ENCODE measurements at places on chromosomes 1 and 21.

- no peak for DNase-seq
Observed at GRCh38 chr21:33948951-33949444, 33.4 kb upstream of the ATP5PO start.

GRCh38 chr1:2230781-2231531 is 2.8 kb downstream of the SKI start:
- DNase-seq, result no peak

GRCh38 chr1:237249120-237249519 is 207.1 kb downstream of the RYR2 start:
- no peak for DNase-seq

DNA sequence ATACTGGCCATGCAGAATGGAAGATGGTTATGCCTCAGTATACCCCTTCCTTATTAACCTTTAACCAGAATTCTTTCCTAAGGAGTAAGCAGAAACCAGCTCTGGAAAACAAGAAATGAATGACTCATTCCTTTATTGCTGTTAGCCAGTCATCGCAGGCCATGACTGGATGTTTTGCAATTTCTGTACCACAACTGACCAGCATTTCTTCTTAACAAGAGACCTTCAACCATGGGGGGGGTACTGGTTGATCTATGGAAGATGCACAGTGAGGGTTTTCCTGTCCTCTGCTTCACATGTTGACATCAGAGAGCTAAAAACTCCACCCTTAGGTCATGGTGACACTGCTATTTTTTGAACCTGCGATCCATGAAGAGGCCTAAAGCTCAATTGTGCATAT is 28.0 kb upstream of the RNF2 start:
- DNase-seq, result peak; percentile 89

- DNase-seq, result no peak
Observed at GRCh38 chr1:182910143-182910542, 42.8 kb downstream of the SHCBP1L start.

DNA sequence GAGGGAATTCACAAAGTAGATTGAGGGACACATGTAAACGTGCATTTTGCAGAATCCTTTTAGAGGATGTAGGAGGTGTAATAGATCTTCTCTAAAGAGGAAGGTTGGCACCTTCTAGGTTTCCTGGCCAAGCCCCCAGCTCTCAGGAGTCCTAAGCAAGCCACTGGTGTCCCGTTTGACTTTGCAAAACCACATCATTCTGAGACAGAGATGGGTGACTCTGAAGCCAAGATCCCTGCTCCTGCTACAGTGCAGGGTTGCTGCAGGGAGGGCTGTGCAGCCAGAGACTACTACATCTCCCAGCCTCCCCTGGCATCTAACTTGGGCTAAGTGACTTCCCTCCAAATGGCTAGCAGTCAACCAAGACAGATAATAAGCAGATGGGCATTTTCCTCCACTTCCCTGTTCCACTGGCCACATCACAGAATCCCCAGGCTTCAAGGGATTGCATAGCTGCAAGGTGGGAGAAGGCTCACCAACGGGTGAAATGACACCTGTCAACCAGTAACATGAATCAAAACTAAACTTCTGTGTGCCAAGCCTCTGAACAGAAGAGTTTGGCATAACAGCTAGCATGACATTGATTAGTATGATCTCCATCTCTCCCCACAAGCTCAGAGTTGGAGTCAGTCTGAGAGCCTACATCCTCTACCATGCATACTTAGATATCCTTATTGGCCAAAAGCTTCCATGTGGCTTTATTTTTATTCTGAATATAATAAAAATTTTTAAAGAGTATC is 129.6 kb upstream of the COA6 start:
- no peak for DNase-seq

DNA sequence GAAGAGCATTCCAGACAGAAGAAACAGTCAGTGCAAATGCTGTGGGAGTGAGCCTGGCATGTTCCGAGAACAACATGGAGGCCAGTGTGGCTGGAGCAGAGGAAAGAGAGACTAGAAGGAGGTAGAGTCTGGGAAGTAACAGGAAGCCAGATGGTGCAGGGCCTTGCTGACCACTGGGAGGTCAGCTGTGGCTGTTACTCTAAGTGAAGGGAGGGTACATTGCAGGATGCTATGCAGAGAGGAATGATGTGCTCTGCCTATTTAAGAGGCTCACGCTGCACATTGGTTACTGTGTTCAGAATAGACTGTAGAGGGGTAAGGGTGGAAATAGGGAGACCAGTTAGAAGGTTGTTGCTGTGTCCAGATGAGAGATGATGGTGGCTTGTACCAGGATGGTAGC is 88.6 kb upstream of the CACNA1E start:
- no peak for DNase-seq

DNA sequence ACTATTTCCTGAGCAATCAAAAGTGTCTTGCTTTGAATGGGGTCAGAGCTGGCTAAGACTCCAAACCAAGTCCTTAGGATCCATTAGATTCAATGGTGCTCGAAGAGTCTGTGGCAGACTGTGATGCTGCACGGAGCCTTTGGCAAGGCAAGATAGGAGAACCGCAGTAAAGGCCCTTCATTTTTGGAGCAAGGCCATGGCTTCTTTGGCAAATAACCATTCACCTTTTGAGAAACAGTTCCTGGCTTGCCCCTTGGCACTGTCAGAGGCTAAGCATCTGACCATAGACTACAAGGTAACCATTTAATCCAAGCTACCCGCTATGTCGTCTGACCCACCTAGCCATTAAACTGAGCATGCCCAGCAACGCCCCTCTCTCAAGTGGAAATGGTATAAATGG is 45.2 kb downstream of the EDN2 start:
- DNase-seq, result no peak

GRCh38 chr1:15799928-15800835 is 7.3 kb downstream of the UQCRHL start:
- DNase-seq, result peak; percentile 91

- DNase-seq, result no peak
Observed at GRCh38 chr1:178323067-178323466, 173.7 kb downstream of the CLEC20A start.

GRCh38 chr1:211684791-211685190 is 9.4 kb upstream of the NEK2 start:
- DNase-seq, result no peak

DNA sequence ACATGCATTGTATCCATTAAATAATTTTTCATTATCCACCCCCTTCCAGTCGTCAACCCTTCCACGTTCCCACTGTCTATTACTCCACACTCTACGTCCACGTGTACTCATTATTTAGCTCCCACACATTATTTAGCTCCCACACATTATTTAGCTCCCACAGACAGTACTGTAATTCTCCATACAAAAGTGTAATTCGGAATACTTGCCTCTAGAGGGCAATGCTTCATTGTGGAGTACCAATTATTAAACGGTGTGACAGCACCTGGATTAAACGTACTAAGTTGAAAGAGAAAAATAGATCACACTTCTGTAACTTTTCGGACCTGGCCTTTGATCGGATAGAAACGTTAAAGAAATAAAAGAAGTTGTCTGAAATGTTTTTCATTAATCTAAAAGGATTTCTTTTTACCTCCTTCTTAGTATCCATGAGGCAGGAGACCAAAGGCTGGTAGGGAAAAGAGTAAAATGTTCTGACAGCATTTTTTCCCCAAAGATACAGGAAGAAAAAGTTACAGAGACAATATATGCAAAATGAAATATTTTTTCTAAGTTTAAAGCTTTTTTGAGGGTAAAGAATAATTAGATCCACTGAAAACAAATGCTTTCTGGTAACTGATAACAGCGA is 99.2 kb downstream of the LHX8 start:
- peak; percentile 10 for DNase-seq

GRCh38 chr1:159943908-159944622 is 1.3 kb downstream of the IGSF9 start:
- DNase-seq, result no peak

DNA sequence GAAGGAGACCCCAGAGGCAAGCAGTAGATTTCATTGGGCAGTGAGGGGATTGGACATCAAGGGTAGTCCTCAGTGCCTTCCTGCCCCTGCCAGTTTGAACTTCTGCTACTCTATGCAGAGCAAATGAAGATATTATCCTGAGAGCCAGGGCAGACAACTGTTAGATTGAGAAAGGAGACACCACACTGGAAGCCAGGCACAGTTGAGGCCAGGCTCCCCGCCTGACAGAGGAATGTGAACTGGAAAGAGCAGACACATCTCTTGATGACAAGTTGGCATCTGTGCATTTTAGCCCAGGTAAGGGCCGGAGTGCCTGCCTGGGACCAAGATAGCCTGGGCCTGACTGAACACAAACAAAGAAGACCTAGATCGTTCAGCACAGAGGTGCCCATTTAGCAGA is 16.0 kb downstream of the SH3BGR start:
- no peak for DNase-seq

- DNase-seq, result no peak
Observed at GRCh38 chr1:98949166-98949565, 55.5 kb downstream of the PLPPR5 start.

- DNase-seq, result no peak
Observed at GRCh38 chr21:26836528-26836927, 8.7 kb downstream of the ADAMTS1 start.

GRCh38 chr1:53089478-53090226 is 27.6 kb downstream of the PODN start:
- DNase-seq, result no peak

DNA sequence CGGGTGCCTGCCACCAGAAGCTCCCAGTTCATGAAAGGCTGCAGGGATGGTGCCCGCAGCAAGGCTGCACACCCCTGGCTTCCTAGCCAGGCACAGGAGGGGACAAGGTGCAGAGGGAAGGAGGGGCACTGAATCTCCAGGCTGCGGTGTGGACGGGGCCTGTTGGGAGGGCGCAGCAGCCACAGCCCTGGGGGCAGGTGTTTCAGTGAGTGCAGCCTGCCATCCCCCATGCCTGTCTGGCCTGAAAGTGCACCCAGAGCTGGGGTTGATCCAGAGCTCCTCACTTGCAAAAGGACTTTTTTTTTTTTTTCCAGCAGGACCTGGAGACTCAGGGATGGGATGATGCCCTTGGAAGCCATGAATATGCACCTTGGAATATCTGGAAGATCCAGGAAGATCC is 153.7 kb upstream of the C1orf174 start:
- DNase-seq, result no peak

DNA sequence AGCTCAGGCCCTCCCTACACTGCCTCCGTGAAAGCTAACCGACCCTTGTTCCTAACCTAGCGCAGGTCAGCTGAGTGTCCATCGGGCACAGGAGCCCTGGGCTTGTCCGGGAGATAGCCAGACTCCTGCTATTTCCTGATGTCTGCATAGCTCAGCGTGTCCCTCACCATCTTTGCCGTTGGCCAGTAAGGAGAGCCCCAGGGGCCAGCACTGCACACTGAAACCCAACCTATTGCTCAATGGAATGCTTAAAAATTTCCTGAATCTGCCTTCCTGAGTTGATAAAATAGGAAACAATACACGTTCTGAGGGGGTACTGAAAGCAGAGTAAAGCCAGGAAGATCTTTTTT is 2.2 kb downstream of the RUNX1 start:
- no peak for DNase-seq

- DNase-seq, result no peak
Observed at GRCh38 chr1:57206038-57206437, 217.8 kb downstream of the DAB1 start.

GRCh38 chr1:20028125-20028524 is 41.9 kb upstream of the PLA2G5 start:
- no peak for DNase-seq

GRCh38 chr1:215875712-215876111 is 308.6 kb downstream of the KCTD3 start:
- DNase-seq, result no peak

- no peak for DNase-seq
Observed at GRCh38 chr1:23423415-23424292, 894 bp downstream of the TCEA3 start.

DNA sequence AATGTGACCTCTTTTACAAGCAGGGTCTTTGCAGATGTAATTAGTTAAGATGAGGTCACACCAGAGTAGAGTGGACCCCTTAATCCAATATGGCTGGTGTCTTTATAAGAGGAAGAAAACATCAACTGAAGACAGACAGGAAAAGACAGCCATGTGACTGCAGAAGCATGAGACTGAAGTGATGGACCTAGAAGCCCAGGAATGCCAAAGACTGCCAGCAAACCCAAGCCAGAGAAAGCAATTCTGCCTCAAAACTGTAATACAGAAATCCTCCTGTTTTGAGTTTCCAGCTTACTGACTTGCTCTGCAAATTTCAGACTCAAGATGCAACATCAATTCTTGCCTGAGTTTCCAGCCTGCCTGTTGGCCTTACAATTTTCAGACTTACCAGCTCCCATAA is 17.3 kb downstream of the ENAH start:
- DNase-seq, result no peak

Data from epithelial cell of proximal tubule (primary cell).